ENCODE measurements at places on chromosomes 6 and 20.

- no peak for DNase-seq
These were observed 22.7 kb upstream of the SNTA1 start for GRCh38 chr20:33466303-33466646.

- DNase-seq = no peak
These were observed 1.2 kb upstream of the CALHM6 start for GRCh38 chr6:116459927-116460326.

DNA sequence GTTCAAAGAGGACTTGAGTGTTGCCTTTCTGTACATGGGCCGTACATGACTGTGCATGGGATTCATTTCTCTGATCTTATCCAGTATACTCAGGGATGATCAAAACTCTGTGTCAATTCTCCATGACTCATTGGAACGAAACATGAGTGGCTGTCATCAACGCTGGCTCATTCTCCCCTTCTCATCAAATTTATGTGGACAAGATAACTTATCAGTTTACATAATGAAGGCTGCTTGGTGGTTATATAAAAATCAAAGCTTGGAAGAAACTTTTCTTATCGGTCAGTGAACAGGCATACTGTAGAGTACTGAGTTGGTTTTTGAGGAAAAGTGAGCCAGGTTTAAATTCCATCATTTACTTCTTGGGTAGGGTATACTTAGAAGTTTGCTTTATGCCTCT is 24.9 kb downstream of the CRISP1 start:
- no peak for DNase-seq

GRCh38 chr20:39903806-39904465 is 785.1 kb downstream of the MAFB start:
- DNase-seq = no peak

DNA sequence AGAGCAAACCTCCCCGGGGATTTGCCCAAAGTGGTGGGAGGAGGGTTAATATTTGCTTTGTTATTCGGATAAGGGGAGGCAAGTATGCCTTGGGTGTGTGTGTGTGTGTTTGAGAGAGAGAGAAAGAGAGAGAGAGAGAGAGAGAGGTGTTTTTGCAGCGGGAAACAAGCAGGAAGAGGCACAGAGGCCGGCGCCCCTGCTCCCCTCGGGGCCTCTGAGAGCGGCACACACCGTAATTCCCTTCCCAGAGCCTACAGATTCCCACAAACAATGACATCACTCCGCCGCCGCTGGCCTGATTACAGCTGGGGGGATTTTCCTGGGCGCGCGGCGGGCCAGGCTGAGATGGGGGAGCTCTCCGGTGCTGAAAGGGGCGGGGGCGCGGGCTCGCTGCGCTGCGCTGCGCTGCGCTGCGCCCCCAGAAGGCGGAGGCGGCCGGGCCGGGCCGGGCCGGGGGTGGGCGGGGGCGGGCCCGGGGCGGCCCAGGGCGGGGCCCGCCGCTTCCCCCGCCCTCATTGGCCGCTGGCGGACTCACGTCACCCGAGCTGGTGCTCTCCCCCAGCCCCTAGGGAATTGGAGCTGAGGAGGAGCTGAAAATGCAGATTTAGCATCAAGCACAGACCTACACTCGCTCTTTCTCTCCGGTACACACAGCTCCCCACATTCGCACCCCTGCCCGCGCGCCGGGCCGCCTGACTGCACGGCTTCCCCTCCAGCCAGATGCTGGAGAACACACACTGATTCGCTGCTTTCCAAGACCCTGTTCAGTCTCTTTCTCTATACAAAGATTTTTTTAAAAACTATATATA is at the start of gene PCSK2:
TSS of gene PCSK2 (plus strand) at position 631 of the 809 bp plus-strand sequence. CDS start 266 bp downstream, outside the sequence.
- DNase-seq = no peak

GRCh38 chr6:44446626-44447300 is 59.3 kb downstream of the CDC5L start:
- no peak for DNase-seq

GRCh38 chr20:49288784-49289696 is 11.2 kb upstream of the ZNFX1 start:
- no peak for DNase-seq

Data from SW480 (cell line).